ENCODE measurements at places on chromosomes 1 and 21. TPM values are rescaled to one million over a fixed set of nuclear protein-coding genes. Genes with fewer than 3 reads are reported as not detected.
A peak's percentile ranks its signal among the peaks of the same experiment; 100 is the strongest.

- no peak for DNase-seq
These were observed 229.1 kb upstream of the ZP4 start for GRCh38 chr1:238119861-238120260.

GRCh38 chr1:49190138-49190537, 413.4 kb upstream of the BEND5 start:
- no peak for DNase-seq

DNA sequence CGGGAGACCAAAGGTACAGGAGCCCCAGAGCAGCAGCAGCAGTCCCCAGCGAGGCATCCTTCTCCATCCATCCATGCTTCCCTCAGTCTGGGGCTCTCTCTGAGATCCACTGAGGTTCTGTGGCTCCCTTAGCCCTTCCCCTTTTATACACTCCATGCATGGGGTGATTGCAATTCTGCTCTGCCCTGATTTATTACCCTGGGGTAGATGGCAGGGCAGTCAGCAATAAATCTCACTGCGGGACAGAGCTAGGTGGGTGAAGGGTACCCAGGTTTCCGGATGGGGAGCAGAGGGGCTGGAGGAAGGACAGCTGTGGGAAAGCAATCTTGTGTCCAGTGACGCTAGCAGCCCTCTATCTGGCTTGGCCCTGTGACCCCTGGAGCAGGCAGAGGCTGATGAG, at the start of gene REN:
Gene REN, minus strand, starts transcription at position 119 of the 400 bp plus-strand sequence. Its CDS starts 44 bp downstream, at position 75.
- peak; percentile 32 for DNase-seq

- DNase-seq = no peak
These were observed 33.9 kb upstream of the INSL5 start for GRCh38 chr1:66834926-66835325.

The RAD54L gene
- 0.67 TPM for total RNA-seq
